ENCODE measurements at places on chromosomes 6 and 20. TPM values are rescaled to one million over a fixed set of nuclear protein-coding genes. Genes with fewer than 3 reads are reported as not detected.

- H3K27me3 ChIP-seq: no peaks in the 10 kb centered on the region
- H3K36me3 ChIP-seq: no peaks in the 10 kb centered on the region
- no peak overlapping the region for H3K27ac ChIP-seq
- no peak for DNase-seq
- 0 out of 2 replicates have a peak, but pooled peaks cover 5% of the 10 kb centered on the region for H3K4me1 ChIP-seq
These were observed 178.7 kb upstream of the TNFAIP3 start for GRCh38 chr6:137688230-137688971.

DNA sequence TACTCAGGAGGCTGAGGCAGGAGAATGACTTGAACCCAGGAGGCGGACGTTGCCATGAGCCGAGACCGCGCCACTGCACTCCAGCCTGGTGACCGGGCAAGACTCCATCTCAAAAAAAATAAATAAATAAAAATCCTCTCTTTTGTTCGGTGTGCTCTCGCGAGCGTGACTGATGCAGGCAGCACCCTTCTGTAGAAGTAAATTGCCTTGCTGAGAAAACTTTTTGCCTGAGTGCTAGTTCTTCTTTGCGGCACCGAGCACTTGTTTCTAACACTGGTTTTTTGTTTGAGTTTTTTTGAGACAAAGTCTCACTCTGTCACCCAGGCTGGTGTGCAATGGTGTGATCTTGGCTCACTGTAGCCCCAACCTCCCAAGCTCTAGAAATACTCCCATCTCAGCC, 30.5 kb downstream of the PLN start:
- H3K4me1 ChIP-seq: peaks cover 19% of the 10 kb centered on the region
- H3K36me3 ChIP-seq: peaks cover 7% of the 10 kb centered on the region
- no peak overlapping the region for H3K27ac ChIP-seq
- peak; percentile 26 for DNase-seq
- H3K27me3 ChIP-seq: no peaks in the 10 kb centered on the region

GRCh38 chr20:32018269-32019155, 8.3 kb downstream of the CCM2L start:
- H3K4me3 ChIP-seq: 0 out of 2 replicates have a peak overlapping the region, but pooled peaks have one; percentile 11
- DNase-seq: peak; percentile 14
- peaks cover 71% of the 10 kb centered on the region for H3K27me3 ChIP-seq
- no peaks in the 10 kb centered on the region for H3K4me1 ChIP-seq
- no peaks in the 10 kb centered on the region for H3K36me3 ChIP-seq

- peaks cover 64% of the 10 kb centered on the region for H3K4me1 ChIP-seq
- peak; percentile 4 for DNase-seq
- peak overlapping the region; percentile 40 for H3K27ac ChIP-seq
- peaks cover 25% of the 10 kb centered on the region for H3K36me3 ChIP-seq
- H3K4me3 ChIP-seq: no peak overlapping the region
These were observed 43.4 kb downstream of the TRAM2 start for GRCh38 chr6:52533491-52533890.

DNA sequence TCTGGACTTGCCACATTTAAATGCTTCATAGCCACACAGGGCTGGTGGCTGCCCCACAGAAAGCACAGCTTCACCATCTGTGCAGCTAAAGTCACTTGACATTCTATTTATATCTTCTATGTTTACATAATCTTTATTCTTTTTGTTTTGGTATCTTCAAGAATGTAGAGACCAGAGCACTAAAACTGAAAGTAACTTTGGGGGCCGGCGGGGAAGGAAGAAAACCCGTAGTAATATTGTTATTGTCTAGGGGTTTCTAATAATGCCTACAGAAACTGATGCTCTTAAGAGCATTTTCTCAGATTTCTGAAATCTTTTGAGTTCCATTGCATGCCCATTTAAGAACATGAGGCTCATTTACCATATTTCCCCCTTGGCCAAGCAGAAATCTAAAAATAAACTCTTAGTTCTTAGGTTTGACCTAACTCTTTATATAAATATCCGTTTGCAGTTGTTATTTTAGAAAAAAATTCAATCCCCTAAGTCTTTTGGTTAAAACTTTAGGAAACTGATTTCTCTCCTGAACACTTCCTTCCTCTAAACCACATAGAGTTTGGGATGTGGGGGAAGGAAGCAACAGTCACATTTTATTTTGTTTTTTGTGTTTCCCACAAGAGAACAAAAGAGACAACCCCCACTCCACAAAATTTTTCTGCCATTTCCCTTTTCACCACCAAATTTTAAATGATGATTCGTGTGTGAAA, 207.6 kb downstream of the OGFRL1 start:
- H3K4me1 ChIP-seq: peaks cover 9% of the 10 kb centered on the region
- no peak overlapping the region for H3K27ac ChIP-seq
- H3K36me3 ChIP-seq: no peaks in the 10 kb centered on the region
- no peak for DNase-seq
- H3K27me3 ChIP-seq: no peaks in the 10 kb centered on the region

DNA sequence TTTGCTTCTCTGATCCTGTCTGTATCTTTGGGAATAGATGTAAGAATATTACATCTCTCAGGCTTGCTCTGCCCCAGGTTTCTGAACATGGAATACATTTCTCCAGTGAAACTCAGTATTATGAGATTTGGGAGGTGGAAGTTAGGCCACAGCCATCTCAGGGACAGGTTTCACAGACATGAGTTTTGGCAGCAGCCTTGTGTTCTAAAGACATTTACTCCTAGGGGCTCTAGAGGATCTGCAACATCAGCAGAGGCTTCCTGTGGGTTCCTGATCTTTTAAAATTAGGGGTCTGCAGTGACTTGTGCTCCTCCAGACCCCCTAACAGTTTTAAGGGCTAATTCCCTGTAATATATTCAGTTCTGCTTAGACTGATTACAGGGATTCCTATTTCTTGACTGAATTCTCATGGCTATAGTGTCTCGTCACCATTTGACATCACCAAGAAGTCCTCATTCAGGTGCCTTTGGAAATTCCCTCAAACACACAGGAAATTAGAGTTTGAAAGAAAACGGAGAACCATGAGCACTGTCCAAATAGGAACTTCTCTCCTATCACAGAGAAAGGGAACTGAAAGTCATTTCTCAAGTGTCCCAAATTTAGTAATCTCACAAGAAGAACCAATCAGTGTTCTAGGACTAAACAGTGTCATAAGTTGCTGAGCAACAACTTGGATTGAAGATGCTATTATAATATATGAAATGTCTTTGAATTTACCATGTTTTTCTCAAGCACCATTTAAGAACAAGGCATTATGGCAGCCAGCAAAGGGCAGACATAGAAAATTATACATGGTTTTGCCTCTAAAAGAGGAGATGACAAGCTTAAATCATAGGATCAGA, 2.5 kb upstream of the HLA-DRA start:
- H3K27me3 ChIP-seq: peaks cover 24% of the 10 kb centered on the region
- H3K4me3 ChIP-seq: no peak overlapping the region
- peak; percentile 45 for DNase-seq
- no peaks in the 10 kb centered on the region for H3K36me3 ChIP-seq
- H3K4me1 ChIP-seq: no peaks in the 10 kb centered on the region
- no peak overlapping the region for H3K27ac ChIP-seq

GRCh38 chr20:50957276-50957675, 1.1 kb downstream of the DPM1 start:
- H3K36me3 ChIP-seq: peaks cover 33% of the 10 kb centered on the region
- peaks cover 41% of the 10 kb centered on the region for H3K4me1 ChIP-seq
- H3K27ac ChIP-seq: peak overlapping the region; percentile 92
- H3K27me3 ChIP-seq: no peaks in the 10 kb centered on the region
- peak overlapping the region; percentile 88 for H3K4me3 ChIP-seq
- peak; percentile 78 for DNase-seq

DNA sequence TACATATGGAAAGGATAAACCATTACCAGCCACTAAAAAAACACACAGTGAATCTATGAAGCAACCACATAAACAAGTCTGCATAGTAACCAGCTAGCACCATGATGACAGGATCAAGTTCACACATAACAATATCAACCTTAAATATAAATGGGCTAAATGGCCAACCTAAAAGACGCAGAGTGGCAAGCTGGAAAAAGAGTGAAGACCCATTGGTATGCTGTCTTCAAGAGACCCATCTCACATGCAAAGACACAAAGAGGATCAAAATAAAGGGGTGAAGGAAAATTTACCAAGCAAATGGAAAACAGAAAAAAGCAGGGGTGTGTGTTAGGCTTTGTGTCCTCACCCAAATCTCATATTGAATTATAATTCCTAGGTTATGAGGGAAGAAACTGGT, 909.2 kb downstream of the EPHA7 start:
- no peak overlapping the region for H3K4me3 ChIP-seq
- no peaks in the 10 kb centered on the region for H3K27me3 ChIP-seq
- no peaks in the 10 kb centered on the region for H3K4me1 ChIP-seq
- DNase-seq: no peak

GRCh38 chr20:4835244-4836177, 113.8 kb downstream of the PRND start:
- peaks cover 14% of the 10 kb centered on the region for H3K4me1 ChIP-seq
- no peak overlapping the region for H3K27ac ChIP-seq
- no peak overlapping the region for H3K4me3 ChIP-seq

Gene ABRACL
- total RNA-seq: 12.9 TPM

Measured in GM23248 (cell line).